Breast epithelium (tissue), 4 donors: ENCODE measurements at places on chromosomes 5 and 9. TPM values are rescaled to one million over a fixed set of nuclear protein-coding genes. Genes with fewer than 3 reads are reported as not detected.

Gene NUTM2F
- total RNA-seq = not detected

Gene ARL14EPL
- not detected for total RNA-seq

Gene SPINK6
- not detected for total RNA-seq

Gene RNF180
- 16.2 TPM for total RNA-seq

Gene SPARC
- total RNA-seq = 2,507 TPM

Gene PCDHGA7
- 10.0 TPM for total RNA-seq

Gene SOHLH1
- not detected for total RNA-seq

Gene TRAF1
- 4.9 TPM for total RNA-seq

Gene IRX2
- total RNA-seq = 69.4 TPM

Gene SLC25A2
- 2.0 TPM for total RNA-seq

Gene ANKS6
- 23.3 TPM for total RNA-seq

Gene TMOD1
- 15.4 TPM for total RNA-seq

Gene POU5F2
- 10.4 TPM for total RNA-seq

Gene PTAR1
- total RNA-seq = 82.9 TPM

Gene ACTL7A
- not detected for total RNA-seq

Gene CD72
- total RNA-seq = 6.4 TPM

Gene PTRH1
- total RNA-seq = 26.2 TPM

GRCh38 chr9:114216081-114216480, 60.7 kb downstream of the COL27A1 start:
- peak; percentile 77 for DNase-seq

DNA sequence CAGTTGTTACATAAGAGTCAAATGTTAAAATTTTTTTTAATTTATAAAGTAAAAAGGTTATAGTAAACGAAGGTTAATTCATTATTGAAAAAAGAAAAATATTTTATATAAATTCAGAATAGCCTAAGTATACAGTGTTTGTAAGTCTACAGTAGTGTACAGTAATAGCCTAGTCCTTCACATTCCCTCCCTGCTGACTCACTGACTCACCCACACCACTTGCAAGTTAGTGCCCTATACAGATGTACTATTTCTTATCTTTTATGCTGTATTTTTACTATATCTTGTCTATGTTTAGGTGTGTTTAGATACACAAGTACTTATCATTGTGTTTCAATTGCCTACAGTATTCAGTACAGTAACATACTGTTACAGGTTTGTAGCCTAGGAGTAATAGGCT, 57.6 kb downstream of the MAMDC2 start:
- no peak for DNase-seq

DNA sequence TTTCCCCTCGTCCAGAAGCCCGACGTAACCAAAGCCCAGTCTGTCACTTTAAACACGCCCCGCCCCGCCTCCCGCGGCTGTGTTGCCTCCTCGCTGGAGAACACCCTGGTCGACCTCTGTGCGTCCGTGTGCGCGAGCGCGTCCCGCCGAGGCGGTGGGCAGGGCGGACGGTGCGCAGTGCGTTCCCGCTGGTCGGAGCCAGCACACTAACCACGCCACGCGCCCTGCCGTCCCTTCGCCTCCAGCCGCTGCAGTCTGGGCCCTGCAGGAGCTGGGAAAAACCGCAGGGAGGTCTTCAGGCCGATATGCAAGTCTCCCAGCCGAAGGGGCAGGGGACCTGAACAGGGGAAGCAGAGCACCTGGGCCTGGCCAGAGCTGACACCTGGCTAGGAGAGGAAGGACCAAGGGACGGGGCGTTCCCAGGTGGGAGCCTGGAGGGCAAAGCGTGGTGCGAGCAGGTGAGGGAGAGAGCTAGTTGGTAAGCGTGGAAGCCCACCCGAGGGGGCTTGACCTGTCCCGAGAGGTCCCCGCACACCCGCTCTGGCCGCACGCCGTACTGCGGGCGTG, 1.3 kb upstream of the PHPT1 start:
- peak; percentile 59 for DNase-seq

DNA sequence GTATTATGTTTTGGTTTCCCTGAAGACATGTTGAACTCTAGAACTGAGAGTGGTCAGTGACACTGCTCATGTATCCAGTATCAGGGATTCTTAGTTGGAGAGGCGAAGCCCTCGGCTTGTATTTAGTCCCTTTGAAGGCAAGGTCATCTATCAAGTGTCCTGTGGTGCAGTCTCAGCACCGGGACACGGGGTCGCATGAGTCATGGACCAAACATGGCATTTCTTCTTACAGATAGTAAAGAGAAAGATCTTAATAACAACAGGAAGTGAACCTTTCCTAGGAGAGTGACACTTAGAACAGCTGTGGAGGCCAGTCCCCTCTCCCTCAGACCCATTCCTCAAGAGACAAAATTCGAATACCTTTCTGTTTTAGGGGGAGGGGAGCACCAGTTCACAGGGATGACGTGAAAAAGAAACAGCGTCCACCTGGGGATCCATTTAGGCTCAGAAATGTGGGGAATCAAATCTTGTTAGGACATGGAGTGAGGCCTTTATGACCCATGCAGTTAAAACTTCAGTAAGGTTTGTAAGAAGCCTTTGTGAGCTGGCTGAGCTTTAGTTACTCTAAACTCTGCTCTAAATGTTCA, 86.5 kb downstream of the ADGRV1 start:
- DNase-seq = no peak

DNA sequence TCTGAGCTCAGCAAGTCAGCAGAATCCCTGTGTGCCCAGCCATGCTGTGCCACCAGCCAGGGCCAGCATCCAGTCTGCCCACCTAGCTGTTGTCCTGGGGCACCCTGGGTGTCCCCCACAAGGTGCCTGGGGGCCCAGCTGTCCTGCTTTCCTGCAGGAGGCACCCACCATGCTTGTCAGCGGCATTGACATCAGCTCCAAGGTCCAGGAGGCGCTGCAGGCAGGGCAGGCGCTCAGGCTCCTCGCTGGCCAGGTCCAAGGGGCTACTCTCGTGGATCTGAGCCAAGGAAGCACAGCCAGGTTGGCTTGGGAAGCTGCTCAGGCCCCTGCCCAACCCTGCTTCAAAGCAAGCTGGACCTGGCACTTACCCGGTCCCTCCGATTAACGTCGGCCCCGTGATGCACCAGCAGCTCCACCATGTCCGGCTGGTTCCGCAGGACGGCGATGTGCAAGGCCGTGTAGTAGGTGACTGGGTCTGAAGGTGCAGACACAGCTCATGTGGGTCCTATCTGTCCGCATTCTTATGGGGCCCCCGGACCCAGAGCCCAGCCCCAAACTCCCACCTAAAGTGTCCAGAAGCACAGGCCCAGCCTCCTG, 2.8 kb downstream of the ASB6 start:
- no peak for DNase-seq

GRCh38 chr5:138565100-138565821, 9.9 kb downstream of the HSPA9 start:
- no peak for DNase-seq

DNA sequence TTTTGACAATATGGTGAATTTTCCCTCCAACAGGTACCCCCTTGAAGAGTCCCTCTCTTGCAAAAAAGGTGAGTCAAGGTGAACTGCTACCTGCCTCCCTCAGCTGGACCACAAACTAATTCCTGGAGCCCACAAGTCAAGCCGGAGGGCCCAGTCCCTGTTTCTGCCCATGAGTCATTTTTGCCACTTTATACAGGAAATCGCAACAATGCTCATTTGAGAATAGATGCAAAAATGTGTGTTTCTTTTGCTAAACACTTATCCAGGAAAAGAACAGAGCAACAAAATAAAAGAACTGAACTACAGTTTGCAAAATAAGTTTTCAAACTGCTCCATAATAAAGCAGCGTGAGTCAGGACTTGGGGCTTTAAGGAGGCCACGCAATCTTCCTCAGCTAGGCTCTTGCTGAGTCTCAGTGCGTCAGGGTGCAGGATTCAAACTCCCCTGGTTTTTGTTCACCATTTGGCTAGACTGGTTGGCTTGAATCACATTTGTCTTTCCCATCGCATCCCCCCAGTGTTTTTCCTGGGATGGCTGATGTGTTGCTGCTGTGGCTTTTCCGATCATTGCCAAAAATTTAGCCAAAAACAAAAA, 102.7 kb downstream of the GOLPH3 start:
- no peak for DNase-seq

- no peak for DNase-seq
Measured at GRCh38 chr5:34626036-34626435, 30.1 kb upstream of the RAI14 start.

DNA sequence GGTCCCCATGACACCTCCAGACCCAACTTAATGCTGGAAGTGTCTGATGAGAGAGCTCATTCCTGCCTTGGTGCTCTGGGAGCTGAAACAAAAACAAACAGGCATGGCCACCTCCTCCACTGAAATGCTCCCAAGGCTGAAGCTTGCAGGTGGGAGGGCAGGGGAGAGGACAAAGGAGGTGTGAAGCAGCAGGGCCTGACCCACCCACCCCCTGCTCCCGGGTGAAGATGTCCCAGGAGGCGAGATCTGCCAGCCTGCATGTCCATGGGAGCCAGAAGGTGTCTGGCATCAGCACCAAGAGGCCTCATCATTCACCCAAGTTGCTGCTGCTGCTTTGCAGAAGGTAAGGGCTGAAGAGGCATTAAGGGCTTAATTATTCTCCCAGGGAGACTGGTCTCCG, 4.2 kb upstream of the CCIN start:
- no peak for DNase-seq

DNA sequence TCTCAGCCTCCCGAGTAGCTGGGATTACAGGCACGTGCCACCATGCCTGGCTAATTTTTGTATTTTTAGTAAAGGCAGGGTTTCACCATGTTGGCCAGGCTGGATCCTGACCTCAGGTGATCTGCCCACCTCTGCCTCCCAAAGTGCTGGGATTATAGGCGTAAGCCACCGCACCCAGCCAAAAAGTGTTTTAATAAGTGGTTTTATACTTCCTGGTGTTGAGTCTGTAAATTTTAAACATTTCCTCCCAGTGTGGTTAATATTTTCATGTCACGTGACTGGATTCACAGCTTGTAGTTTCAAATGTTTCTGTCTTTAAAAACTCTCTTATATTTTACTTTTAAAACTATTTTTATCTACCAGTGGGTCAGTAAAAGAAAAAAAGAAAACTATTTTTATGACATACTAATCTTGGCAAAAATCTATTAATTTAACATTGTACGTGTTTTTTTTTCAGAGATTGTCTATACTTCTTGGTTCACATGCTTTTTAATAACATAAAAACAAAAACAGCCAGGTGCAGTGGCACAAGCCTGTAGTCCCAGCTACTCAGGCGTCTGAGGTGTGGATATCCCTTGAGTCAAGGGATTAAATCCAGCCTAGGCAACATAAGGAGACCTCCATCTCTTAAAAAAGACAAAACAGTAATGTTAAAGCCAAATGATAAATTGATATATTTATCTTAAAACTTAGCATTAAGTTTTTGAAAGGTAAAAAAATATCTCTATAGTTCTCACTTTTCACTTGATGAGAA, 117.1 kb downstream of the DMXL1 start:
- DNase-seq = no peak

DNA sequence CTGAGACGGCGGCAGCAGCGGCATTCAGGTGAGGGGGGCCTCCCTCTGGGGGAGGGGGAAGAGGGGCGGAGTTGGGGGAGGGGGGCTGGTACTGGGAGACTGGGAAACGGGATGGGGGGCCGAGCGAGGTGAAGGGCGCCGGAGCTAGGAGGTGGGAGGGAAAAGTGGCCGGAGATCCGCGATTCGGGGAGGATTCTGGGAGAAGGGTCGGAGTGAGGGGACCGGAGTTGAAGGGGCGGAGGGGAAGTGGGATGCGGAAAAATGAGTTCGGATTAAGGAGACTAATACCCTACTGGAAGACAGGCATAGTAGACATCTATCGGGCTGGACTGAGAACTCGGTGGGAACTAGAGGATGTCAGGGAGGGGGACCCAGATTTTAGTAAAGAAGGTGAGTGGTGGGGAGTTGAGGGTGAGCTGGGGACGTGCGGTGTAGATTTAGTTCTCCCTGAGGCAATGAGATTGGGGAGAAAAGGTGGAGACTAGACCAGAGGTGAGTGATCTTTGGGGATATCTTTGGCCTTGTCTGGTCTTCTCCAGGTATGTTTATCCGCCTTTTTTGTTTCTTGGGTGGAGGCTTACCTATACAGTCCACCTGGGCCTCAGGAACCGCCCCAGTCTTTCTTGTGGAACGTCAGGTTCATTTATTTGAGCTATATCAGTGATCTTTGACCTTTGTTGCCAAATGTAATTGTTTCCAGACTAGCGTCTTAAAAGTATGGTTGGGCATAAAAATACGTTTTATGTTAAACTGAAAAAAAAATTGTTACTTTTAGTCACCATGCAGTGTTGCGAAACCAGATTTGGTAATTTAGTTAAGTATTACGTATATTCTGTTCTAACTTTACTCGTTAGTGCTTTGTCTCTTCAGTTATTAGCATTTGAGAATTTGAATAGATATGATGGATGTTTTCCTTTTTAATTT, 632 bp downstream of the UBAP1 start:
- DNase-seq = no peak

GRCh38 chr9:92714787-92715487, 45.0 kb upstream of the IPPK start:
- no peak for DNase-seq

GRCh38 chr5:154038261-154038706, 426 bp downstream of the FAM114A2 start:
- no peak for DNase-seq

GRCh38 chr9:89808076-89808755, 203.4 kb downstream of the GADD45G start:
- DNase-seq = no peak

GRCh38 chr9:95993337-95993736, 117.8 kb downstream of the ERCC6L2 start:
- no peak for DNase-seq

DNA sequence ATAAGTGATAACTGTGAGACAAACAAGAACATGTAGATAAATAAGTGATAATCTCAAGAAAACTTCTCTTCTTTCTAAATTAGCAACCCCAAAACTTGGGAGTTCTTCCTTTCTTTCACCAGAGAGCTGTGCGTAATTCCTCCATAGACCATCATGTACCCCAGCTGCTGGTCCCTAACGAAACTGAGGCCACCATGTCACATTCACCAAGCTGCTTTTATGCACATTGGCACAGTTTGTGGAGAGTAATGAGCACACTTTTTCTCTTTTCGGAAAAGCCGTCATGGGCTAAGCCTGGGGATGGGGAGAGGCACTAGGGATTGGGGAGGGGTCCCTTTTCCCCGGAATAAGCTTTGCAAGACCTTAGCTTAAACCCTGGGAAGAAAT, 561.4 kb downstream of the BNC2 start:
- no peak for DNase-seq

- no peak for DNase-seq
Measured at GRCh38 chr5:142263346-142263745, 61.5 kb downstream of the SPRY4 start.

- DNase-seq = no peak
Measured at GRCh38 chr5:123659495-123659894, 147.5 kb downstream of the CSNK1G3 start.

DNA sequence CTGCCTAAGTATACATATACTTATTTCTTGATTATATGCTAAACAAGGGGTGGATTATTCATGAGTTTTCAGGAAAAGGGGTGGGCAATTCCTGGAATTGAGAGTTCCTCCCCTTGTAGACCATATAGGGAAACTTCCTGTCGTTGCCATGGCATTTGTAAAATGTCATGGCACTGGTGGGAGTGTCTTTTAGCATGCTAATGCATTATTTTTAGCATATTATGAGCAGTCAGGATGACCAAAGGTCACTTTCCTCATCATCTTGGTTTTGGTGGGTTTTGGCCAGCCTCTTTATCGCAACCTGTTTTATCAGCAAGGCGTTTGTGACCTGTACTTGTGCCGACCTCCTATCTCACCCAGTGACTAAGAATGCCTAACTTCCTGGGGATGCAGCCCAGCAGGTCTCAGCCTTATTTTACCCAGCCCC, 80.9 kb downstream of the ALDH7A1 start:
- DNase-seq = no peak

- DNase-seq = no peak
Measured at GRCh38 chr9:112570671-112571167, 84.1 kb downstream of the KIAA1958 start.
